ENCODE measurements at places on chromosomes 3 and 15.

DNA sequence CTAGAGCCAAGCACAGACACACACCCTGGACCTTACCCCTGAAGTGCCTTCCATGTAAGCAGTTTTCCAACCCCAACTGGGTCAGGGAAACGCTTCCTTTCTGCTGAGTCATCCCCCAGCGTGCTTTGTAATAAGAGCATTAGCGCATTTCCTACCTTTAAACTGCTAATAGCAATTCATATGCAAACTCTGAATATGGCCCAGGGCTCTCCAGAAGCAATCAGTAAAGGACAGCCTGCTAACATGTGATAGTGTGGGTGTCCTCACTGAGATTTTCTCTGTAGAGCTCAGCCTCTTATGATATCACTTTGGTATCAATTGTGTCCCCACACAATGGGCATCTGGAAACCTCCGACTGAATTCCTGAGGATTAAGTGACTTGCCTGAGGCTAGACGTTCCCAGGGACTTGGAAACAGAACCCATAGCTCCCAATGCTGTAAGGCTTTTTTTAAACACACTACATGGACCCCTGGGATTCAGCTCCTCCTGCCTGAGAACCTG, 5.6 kb downstream of the GABRB3 start:
- no peak for DNase-seq

- DNase-seq: no peak
These were observed 33.3 kb downstream of the SUCNR1 start for GRCh38 chr3:151906751-151907150.

GRCh38 chr3:66836363-66837152, 161.5 kb upstream of the KBTBD8 start:
- no peak for DNase-seq

GRCh38 chr15:37057256-37057655, 43.1 kb downstream of the MEIS2 start:
- no peak for DNase-seq

DNA sequence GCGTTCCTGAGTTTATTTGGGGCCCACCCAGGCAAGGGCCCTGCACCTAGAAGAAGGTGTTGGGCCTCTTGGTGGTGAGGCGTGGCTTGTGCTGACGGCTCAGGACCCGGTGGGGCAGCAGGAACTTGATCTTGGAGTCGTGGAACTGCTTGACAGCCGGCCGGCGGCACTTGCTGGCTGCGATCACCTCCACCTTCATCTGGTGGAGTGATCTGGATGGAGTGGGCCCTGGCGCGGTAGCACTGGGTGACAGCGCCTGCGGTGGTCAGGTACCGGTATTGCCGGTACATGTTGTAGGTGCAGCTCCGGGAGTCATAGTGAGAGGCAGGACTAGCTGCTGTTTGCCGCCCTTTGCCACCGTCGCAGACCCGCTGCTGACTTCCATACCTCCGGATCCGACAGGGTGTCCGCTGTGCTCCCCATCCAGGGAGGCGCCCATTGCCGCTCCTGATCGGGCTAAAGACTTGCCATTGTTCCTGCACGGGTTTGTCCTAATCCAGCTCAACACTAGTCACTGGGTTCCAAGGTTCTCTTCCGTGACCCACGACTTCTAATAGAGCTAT, 136.8 kb downstream of the ANO10 start:
- no peak for DNase-seq

DNA sequence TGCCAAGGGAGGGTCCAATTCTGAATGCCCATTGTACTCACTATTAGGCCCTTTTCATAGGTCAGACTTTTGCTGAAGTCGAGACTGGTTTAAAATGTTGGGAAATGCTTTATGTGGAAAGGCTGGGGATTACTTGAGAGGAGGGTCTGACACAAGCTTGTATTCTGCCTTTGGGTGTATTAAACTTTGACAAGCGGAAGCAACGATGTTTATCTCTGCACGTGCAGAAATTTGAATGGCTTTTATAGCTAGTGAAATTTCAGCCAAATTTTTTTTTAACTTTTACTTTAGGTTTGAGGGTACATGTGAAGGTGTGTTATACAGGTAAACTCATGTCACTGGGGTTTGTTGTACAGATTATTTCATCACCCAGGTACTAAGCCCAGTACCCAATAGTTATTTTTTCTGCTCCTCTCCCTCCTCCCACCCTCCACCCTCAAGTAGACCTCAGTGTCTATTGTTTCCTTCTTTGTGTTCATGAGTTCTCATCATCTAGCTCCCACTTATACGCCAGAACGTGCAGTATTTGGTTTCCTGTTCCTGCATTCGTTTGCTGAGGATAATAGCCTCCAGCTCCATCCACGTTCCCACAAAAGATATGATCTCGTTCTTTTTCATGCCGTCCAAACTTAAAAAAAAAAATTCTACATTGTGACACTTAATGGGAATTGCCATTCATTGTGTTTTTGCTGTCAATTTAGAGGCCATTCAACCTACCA, 223.0 kb upstream of the BHLHE40 start:
- DNase-seq: no peak

- DNase-seq: no peak
These were observed 50.3 kb upstream of the SLC6A6 start for GRCh38 chr3:14352002-14352627.

GRCh38 chr3:63497641-63498040, 154.8 kb upstream of the SNTN start:
- DNase-seq: no peak

GRCh38 chr15:36527235-36528162, 51.9 kb upstream of the CDIN1 start:
- peak; percentile 28 for DNase-seq

DNA sequence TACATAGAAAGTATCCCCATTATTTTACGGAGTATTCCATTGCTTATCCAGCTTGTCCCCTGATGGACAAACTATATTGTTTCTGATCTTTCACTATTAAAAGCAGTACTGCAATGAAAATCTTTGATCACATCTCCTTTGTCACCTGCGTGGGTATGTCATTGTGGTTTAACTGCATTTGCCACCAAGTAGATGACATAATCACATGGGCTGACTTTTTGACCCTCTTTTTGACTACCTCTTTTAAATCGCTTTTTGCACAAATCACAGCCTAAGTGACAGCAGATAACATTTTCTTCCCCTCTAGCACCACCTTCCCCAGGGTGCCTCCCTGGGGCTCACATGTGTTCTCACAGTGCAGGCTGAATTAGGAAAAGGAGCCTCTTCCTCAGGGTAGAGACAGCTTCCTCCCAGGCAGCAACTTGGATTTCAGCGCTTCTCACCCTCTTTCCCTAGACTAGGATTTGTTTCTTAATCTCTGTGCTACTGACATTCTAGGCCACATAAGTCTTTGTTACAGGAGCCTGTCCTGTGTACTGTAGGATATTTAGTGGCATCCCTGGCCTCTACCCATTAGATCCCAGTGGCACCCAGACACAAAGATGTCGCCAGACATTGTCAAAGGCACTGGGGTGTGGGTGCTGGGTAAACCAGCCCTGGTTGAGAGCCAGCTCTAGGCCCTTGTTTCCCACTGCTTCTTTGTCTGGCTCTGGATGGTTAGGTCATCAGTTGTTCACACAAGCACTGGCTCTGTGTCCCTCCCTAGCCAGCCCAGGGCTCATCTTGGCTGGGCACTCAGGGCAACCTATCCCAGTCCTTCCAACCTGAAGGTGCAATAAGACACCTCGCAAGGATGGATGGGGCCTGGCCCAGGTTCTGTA, 1.3 kb upstream of the RBP1 start:
- DNase-seq: no peak

DNA sequence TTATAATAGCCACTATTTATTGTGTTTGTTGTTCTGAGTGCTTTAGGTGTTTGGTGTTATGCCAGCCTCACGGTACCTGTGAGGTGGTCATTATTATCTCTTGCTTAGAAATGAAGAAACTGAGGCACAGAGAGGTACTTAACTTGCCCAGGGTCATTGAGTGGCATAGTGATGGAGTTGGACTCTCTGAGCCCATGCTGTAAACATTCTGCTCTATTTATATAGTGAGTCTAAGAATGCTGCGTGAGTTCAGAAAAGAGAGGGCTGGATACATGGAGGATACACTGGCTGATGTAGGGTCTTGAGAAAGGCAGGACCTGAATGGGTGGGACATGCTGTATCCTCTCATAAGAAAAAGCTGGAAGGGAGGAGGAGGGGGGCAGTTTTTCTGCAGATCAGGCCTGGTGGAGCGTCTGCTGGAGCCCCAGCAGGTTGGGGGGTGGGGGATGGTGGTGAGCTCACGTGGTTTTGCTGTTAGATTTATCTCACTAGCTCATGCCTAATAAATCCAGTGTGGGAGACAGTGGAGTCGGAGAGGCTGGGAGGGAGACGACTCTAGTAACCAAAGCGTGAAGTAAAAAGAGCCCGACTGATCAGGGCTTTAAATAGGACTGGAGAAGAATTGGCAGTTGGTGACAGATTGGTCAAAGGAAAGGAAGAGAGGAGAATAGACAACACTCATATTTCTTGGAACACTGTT, 16.0 kb downstream of the MED12L start:
- DNase-seq: no peak

DNA sequence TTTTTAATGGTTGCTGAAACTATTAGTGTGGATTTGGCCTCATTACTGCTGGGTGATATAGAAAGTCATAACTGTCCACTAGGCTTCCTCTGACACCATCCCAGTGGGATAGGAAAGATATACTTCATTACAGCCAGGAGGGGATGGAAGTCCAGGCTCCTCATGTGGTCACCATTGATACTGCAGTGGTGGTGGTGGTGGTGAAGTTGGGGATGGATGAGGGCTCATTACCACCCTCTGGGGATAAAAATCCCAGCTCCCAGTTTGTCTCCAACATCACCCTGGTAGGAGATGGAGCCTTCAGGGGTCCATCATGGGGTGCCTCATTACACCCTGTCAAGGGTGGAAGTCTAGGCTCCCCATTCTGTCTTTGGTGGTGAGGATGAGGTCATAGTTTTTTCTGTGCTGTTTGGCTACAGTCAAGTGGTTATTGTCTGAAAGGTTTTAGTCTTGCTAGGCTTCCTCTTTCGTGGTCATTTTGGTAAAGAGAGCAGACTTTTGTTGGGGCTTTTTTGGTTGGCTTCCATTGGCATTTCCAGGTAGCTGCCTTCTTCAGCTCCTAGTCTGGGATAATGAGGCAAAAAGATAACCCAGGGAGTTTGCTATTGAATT, 30.1 kb upstream of the FILIP1L start:
- no peak for DNase-seq

DNA sequence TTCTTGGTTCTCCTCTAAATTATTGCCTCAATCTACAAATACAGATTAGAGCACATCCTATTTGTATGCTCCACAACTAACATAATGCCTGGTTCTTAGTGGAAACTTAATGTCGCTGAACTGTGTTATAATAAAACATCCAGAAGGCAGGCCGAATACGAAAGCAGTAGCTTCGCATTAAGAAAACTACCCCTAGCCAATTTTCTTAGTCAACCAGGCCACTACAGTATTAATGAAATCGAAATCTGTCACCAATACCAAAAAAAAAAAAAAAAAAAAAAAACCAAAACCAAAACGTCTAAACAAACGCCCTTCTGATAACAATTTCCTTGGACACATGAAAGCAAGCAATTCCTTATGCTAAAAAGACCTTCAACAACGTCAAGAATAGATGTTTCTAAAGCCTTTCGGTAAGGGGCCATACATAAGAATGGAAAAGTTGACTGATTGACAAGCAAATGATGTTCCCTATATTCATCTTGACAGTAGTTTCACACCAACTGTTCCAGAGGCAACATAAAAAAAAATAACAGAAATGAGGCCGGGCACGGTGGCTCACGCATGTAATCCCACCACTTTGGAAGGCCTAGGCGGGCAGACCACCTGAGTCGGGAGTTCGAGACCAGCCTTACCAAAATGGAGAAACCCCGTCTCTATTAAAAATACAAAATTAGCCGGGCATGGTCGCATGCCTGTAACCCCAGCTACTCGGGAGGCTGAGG, 1.3 kb downstream of the DENND6A start:
- no peak for DNase-seq

- DNase-seq: no peak
These were observed 67.4 kb downstream of the NUP210 start for GRCh38 chr3:13352621-13353131.

DNA sequence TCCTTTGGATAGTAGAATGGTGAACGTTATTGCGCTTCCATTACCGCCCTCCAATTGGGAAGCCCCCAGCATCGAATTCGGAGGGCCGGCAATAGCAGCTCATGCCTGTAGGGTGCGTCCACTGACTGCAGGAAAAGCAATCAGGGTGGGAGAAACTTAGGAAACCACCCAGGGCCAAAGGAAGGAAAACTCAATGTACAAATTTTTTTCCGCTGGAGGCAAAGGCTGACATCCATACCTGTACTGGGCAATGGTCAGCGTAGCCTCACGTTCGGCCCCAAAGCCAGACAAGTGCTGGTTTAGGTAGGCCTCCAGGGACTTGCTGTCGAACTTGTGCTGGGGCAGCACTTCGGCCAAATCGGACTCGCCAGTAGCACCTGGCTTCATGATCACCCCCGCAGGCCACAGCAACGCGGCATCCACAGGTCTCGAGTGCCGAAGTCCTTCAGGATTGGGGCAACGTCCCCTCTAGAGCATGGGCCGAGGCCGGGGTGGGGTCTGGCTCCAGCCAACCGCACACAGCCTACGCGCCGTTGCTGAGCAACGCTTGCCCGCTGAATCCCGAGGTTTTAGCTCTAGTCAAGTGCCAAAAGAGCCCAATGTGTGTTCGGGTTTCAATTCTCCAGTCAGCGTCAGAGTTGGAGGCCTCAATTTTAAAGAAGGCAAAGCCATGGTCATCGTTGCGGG, at the start of gene ACAD11:
Gene ACAD11 (minus strand): TSS at position 445 of the 687 bp plus-strand sequence. CDS start 58 bp downstream, at position 387.
- peak; percentile 82 for DNase-seq

GRCh38 chr15:25504307-25504706, 65.5 kb upstream of the UBE3A start:
- no peak for DNase-seq

- no peak for DNase-seq
These were observed 765.8 kb upstream of the ROBO1 start for GRCh38 chr3:80533553-80533952.

GRCh38 chr15:48866141-48866563, 11.8 kb upstream of the EID1 start:
- no peak for DNase-seq

GRCh38 chr15:48721061-48721810, 75.7 kb upstream of the FBN1 start:
- no peak for DNase-seq

DNA sequence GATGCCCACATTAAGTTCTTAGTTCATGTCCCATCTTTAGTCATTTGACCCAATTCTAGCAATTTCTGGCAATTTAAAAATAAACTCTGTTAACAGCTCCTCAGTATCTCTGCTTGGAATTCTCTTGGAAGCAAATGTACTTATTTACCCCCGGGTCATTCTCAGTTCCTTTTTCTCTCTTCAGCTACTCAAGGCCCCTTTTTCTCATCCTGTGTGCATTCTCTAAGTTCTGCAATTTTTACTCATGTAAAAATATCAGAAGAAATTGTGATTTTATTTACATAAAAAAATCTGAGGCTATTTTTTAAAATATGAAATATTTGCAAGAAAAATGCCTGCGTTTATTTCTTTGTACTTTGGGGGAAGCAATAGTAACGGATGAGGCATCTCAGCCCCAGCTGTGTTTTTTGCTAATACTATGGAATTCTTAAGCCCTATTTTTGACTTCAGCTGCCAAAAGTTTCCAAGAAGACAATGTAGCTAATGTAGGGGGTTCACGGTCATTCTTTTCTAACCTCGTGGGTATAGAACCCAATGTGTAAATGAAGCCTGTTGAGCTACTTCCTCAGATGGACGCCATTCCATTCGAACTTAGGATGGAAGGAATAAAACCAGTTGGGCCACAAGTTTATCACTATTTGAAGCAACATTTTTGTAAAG, 20.0 kb downstream of the CERS3 start:
- no peak for DNase-seq

GRCh38 chr3:53585049-53585448, 90.6 kb downstream of the CACNA1D start:
- DNase-seq: no peak

GRCh38 chr15:47587940-47588802, 129.1 kb upstream of the SEMA6D start:
- no peak for DNase-seq

All from NCI-H1105 (cell line).